Tongue (tissue), 3 donors: ENCODE measurements at places on chromosomes 13 and 19.

DNA sequence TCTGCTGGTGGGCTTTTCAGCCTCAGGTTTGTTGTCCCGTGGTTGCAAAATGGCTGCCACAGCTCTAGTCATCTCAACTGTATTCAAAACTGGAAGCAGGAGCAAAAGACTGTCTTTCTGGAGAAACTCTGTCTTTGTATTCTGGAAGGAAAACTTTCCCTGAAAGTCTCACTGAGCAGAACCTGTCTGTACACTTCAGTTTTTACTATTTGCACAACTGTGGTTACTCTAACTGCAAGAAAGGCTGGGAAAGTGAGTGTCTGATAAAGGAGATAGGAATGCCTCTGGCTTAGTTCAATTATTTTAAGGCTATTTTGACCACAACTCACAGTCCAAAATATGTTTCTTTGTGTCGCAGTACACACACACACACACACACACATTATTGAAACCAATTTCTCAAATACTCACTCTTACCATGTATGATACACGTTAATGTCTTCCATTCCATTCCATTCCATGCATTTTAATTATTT, 49.7 kb upstream of the EHD2 start:
- DNase-seq: no peak

DNA sequence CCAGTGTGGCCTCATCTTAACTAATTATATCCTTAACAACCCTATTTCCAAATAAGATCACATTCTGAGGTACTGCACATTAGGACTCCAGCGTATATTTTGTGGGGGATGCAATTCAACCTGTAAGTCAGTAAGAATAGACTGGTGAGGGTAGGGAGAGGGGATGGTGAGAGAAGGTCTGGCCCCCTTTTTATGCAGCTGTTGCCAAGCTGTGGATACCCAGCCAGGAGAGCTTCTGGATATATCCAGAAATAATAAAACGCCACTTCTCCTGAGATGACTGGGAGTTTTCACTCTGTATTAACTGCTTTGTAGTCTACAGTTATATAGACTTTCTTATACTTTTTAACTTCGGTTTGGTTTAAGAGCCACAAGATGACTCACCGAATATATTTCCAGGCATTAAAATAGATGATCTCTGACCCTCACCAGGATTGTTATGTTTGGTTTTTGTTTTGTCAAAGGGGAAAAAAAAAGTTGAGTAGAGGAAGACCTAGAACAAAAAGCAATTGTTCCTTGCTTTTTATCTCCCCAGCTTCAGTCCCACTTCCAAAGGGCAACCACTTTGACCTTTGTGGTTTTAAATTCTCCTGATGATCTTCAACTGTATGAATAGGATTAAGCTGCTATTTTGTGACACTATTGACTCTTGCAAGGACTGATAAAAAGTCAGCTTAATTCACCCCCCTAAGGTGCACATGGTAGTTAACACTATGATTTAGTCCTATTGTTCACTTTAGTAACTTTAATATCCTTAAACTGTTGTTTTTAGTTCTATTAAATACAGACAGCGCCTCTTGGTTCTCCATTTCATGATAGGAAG, 3.1 kb upstream of the NEK3 start:
- no peak for DNase-seq

- no peak for DNase-seq
These were observed 106.1 kb downstream of the SLC25A15 start for GRCh38 chr13:40895227-40896184.

GRCh38 chr13:75370774-75371173, 111.2 kb downstream of the TBC1D4 start:
- DNase-seq: no peak

- peak; percentile 85 for DNase-seq
These were observed 24.6 kb downstream of the SPC24 start for GRCh38 chr19:11130824-11131455.

DNA sequence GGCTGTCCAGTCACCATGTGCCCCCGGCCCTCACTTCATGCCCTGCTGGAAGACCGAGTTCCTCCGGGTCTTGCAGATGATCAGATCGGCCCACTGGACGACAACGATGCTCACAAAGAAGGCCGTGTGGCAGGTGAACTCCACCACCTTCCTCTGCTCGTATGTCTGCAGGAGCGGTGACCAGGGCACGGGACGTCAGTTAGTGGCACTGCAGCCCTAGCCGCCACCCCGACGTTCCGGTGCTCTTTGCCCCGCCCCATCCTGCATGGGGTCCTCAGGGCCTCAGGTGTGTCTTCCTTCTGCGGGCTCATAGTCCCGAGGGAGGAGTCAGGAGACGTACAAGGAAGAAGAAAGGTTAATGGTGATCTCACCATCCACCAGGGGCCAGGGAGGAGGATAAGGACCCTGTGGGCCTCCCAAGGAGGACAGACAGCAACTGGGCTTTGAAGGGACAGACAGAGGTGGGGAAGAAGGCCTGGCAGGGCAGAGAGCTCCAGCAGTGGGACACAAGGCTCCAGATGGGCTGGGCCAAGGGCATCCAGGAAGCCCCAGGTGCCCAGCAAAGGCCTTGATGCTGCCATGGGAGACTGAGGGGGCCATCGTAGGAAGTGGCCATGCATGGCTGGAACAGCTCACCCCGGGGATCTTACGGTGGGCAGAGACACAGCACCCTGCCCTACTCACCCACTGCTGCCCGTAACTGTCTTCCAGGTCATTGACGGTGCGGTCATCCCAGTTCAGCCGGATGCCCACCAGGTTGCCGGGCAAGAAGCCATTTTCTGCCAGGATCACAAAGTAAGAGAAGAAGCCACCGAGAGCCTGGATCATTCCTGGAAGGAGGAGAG, 9.9 kb upstream of the RABAC1 start:
- no peak for DNase-seq

- DNase-seq: no peak
These were observed 812.6 kb downstream of the DACH1 start for GRCh38 chr13:71054358-71054757.
